ENCODE measurements at places on chromosomes 5 and 9.

DNA sequence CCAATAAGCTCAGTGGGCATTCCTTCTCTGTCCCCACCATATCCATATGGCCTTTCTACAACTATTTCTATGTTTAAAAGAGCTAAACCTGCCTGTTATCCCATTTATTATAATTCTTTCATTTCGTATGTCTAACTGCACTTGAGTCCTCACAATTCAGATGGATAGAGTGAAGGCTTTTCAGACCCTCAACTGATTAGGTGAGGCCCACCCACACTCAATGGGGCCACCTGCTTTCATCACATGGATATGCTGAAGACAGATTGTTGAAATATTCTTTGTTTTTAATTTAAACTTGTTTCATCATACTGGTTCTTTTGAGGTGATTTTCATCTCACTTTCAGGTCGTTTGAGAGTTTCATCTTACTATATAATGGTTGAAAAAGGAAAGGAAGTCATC, 5.7 kb upstream of the S1PR3 start:
- no peak for DNase-seq

- no peak for DNase-seq
Measured at GRCh38 chr5:154312576-154312975, 122.0 kb downstream of the GALNT10 start.

- no peak for DNase-seq
Measured at GRCh38 chr5:69335341-69335935, 2.8 kb upstream of the CCDC125 start.

- DNase-seq: no peak
Measured at GRCh38 chr5:107456281-107456715, 214.4 kb downstream of the EFNA5 start.

DNA sequence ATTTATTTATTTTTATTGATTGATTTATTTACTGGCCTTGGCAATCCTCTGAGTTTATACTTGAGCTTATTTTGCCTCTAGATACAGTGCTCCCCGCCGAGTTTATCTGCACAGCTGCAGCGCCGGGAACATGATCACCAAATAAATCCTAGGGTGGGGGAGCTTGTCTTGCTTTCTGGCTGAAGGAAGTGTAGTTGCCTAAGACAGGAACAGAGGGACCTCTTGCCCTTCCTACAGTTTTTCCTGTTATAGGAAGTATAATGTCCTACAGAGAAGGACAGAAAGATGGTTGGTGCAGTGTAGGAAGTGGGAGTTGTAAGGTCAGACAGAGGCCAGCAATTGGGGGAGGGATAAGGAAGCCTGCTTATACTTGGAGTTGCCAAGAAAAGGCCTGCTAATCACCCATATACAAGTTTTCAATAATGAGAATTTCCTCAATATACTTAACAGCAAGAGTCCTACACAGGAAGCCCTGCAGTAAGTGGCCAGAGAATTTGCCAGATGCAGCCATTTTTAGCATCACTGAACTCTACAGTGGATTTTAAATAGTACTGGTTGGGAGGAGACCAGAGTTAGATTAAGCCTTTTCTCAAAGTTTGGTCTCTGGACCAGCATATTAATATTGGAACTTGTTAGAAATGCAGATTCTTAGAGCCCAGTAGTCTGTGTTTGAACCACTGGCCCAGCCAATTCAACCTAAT, 7.7 kb downstream of the AOPEP start:
- peak; percentile 35 for DNase-seq

Measured in CMK (cell line).